Mucosa of descending colon (tissue), 3 donors: ENCODE measurements at places on chromosomes 3 and 15. TPM values are rescaled to one million over a fixed set of nuclear protein-coding genes. Genes with fewer than 3 reads are reported as not detected.

The TJP1 gene
- total RNA-seq = 86.9 TPM

The GATA2 gene
- 10.1 TPM for total RNA-seq

The ASB14 gene
- total RNA-seq = not detected

The TLR9 gene
- 0.77 TPM for total RNA-seq

The PLA2G4F gene
- total RNA-seq = 66.9 TPM

The DAZL gene
- total RNA-seq = not detected

The ADAMTS17 gene
- total RNA-seq = 13.8 TPM

The TMEM40 gene
- total RNA-seq = not detected

The ALS2CL gene
- 43.7 TPM for total RNA-seq

The ZMYND10 gene
- total RNA-seq = 0.60 TPM

The CCR8 gene
- total RNA-seq = 0.36 TPM

The CNTN3 gene
- 15.6 TPM for total RNA-seq

The C3orf22 gene
- not detected for total RNA-seq

The KLHL40 gene
- total RNA-seq = not detected

The KLF15 gene
- total RNA-seq = 2.0 TPM

The CAPN3 gene
- total RNA-seq = 16.1 TPM

The NMNAT3 gene
- total RNA-seq = 7.9 TPM

The CALML4 gene
- total RNA-seq = 122 TPM

The APBA2 gene
- total RNA-seq = 1.2 TPM

The CCDC80 gene
- total RNA-seq = 5.9 TPM

The HRG gene
- not detected for total RNA-seq

The PIGZ gene
- total RNA-seq = 29.1 TPM
